Stimulated activated CD4-positive, alpha-beta T cell treated with anti-CD3 and anti-CD28 coated beads, Interleukin-15, amount 100 ng/mL, for 24 hours (primary cell): ENCODE measurements at places on chromosomes 6 and 20.

DNA sequence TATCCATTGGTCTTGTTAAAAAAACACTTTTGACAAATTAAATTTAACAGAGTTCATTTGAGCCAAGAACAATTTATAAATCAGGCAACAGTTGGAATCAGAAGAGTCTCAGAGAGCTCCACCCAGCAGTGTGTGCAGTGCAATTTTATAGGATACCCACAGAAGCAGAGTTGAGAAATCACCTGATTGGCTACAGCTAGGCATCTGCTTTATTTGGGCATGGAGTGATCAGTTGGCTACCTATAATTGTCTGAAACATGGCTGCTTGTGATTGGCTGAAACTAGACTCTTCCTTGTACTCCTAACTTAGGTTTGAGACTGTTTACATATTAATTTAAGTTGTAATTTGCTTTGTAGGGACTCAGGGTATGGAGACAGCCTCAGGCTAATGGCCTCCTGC lies 12.0 kb downstream of the PGK2 start:
- DNase-seq, result no peak

GRCh38 chr6:12935637-12936036 lies 219.1 kb downstream of the PHACTR1 start:
- no peak for DNase-seq

- no peak for DNase-seq
Measured at GRCh38 chr6:24149296-24149695, 23.3 kb downstream of the NRSN1 start.

- peak; percentile 22 for DNase-seq
Measured at GRCh38 chr20:34705397-34706301, 1.5 kb downstream of the TP53INP2 start.

DNA sequence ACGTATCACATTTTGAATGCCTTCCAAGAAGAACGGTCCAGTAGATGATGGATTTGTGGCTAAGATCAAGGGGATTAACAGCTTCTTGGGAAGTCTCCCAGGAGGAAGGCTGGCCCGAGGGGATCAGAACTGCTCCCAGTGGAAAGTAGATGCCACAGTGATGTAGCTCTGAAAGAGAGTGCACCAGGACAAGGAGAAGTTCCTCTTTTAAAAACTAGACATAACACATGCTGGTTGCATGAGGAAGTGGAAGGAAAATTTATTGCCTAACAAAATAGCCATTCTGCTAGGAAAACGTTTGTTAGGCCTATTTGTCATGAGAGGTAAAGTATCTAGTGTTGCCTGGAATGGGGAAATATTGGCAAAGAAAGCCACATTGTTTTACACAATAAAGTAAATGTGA lies 87.8 kb downstream of the CDH26 start:
- DNase-seq, result no peak

GRCh38 chr6:138803861-138804260 lies 8.0 kb downstream of the ECT2L start:
- DNase-seq, result no peak

- no peak for DNase-seq
Measured at GRCh38 chr6:47414423-47415167, 63.0 kb upstream of the CD2AP start.
